NK-92 treated with Interleukin-12 subunit alpha and Interleukin-12 subunit beta, amount 100 ng/mL, for 24 hours (cell line): ENCODE measurements at places on chromosomes 1 and 21.

DNA sequence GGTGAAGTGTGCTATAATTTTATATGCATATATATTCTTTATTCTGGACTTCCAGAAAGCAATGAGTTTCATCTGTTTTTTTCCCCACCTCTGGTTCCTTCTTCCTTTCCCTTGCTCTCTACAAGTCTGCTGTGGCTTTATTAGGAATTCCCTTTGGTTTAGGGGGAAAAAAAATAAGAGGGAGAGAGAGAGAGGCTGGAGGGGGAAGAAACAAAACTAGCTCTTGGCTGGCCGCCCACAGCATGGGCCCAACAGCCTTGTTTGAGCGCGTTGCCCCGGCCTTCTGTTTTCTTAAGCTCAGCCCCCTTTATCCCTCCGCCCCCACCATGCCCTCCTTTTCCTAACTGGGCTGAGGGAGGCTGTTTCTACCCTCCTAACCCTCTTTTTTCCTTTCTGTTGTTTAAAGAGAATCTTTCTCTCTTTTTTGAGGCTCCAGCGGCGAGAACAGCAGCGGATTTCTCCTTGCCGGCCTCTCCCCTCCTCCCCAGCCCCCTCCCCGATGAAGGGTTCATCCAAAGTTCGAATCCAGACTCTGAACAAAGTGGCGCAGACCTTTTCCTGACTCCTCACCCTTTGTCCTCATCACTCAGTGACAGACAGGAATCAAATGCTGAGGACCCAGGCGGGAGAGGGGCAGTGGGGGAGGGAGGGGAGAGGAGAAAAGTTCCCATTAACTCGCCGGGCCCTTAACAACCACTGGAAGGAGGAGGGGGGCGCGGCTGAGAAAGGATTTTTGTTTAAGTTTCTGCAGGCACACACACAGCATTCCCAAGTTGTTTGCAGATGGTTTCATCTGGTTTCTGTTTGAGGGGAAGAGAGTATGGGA, 29.7 kb downstream of the PBX1 start:
- no peak for DNase-seq

DNA sequence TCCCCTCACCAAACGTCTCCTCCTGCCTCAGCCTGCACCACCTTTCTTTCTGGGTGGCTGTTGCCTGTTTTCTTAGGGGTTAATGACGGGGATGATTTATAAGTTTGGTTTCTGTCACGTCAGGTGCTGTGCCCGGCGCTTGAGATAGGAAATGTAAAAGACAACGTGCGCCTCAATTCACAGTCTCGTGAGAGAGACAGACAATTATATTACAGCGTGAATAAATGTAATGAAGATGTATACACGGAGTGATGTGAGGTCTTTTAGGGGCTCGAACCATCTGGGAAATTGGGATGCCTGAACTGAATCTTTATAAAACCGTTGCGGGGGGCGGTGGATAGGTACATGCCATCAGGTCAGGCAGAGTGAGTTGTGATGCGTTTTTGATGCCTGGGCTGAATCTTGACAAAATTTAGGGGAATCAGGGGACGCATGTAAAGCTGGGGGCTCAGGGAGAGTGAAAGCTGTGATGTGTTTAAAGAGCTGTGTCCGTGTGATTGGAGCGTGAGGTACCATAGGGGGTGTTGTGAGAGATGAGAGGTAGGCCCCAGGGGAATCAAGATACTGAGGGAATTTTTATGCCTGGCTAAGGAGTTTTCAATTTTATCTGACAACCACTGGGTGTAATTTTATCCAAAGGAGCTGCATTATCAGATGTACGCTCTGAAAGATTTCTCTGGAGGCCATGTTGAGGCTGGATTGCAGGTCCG, 831 bp downstream of the TIPRL start:
- DNase-seq, result no peak

DNA sequence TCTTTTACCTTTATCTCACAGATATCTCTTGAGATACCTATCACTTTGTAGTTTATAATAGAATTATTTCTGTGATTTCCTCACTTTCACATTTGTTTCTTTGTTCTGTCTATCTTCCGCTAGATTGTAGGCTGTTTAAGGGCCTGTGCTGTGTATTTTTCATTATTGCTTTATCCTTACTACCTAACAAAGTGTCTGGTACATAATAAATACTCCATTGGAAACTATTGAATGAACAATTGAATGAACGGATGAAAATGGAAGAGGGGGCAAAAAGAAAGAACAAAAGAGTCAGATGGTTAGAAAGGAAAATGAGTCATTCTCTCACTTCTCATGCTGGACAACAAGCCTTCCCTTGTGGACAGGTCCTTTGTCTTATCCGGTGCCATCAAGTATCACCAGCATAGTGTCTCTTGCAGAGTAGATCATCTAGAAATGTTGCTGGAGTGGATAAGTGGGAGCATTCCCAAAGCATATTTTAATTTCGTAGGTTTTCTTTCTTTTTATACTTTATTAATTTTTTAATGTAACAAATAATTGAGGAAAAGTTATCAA, 159.8 kb downstream of the NEK7 start:
- DNase-seq, result no peak

DNA sequence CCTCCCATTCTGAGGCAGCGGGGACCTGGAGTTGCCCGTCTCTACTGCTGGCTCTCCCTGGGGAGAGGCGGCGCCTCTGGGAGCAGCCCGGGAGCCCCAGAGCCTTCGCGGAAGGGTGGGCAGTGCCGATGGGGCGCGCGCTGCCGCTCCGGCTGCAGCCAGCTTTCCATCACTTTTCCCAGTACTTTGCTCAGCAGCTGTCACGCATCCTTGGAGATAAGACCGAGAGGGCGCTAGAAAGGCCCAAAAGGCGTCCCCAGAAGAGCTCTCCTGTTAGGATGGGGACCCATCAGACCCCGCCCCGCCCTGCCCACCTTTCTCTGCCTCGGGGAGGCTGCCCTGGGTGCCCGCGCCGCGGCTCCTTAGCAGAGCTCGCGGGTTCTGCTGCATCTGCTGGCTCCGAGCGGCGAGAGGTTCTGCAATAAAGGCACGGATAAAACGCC, 534 bp downstream of the KCNH1 start:
- DNase-seq, result no peak

GRCh38 chr1:66245691-66246090, 288.3 kb upstream of the SGIP1 start:
- DNase-seq, result no peak
